ENCODE measurements at places on chromosomes 13 and 19. TPM values are rescaled to one million over a fixed set of nuclear protein-coding genes. Genes with fewer than 3 reads are reported as not detected.
A peak's percentile ranks its signal among the peaks of the same experiment; 100 is the strongest.

GRCh38 chr19:48539503-48540096 is 12.4 kb upstream of the SULT2B1 start:
- DNase-seq, result no peak

GRCh38 chr19:54415901-54416673 is 823 bp downstream of the TTYH1 start:
- DNase-seq, result no peak

DNA sequence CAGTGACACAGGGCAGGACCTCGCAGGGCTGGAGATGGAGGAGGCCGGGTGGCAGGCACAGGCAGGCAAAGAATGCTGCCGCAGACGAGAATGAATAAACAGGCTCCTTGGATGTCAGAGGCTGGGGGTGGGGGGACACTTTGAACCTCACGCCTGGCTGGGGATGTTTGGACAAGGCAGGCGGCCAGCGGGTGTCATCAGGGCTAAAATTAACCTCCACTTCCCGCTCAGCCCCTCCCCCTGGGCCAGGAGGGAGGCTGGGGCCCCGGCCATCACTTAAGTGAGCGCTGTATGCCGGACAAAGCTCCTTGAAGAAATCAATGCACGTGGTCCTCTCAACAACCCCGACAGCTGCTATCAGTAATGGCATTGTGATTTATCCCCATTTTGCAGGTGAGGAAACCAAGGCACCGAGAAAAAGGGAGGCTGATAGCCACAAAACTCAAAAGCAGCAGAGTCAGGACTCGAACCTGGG is 10.3 kb upstream of the FUT5 start:
- no peak for DNase-seq

DNA sequence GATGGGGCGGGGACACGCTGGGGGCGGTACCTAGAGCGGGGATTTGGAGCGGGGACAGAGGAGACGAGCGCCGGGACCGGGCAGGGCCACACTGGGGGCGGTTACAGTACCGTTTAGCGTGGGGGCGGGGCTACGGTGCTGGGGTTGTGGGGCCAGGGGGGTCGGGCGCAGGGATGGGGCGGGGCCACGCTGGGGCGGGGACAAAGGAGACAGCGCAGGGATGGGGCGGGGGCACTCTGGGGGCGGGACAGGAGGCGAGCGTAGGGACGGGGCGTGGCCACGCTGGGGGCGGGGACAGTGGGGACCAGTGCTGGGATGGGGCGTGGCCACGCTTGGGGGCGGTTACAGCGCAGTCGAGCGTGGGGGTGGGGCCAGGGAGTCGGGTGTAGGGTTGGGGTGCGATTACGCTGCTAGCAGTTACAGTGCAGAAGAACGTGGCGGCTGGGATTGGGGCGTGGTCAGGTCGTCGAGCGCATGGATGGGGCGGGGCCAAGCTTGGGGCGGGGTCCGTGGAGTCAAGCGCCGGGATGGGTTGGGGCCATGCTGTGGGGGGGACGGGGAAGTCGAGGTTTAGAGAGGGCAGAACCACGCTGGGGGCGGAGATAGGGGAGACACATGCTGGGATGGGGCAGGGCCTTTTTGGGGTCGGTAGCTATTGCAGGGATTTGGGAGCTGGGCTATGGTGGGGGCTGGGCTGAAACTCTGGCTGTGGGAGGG is 660 bp downstream of the ALKBH7 start:
- DNase-seq, result peak; percentile 98

Gene PVR
- not detected for total RNA-seq

Gene POGLUT2
- not detected for total RNA-seq
